Kidney tubule cell (primary cell): ENCODE measurements at places on chromosomes 13 and 19.

- DNase-seq: peak; percentile 52
These were observed 3.1 kb downstream of the FGF9 start for GRCh38 chr13:21673789-21674489.

GRCh38 chr13:95030821-95031343 lies 270.4 kb downstream of the ABCC4 start:
- DNase-seq: no peak

DNA sequence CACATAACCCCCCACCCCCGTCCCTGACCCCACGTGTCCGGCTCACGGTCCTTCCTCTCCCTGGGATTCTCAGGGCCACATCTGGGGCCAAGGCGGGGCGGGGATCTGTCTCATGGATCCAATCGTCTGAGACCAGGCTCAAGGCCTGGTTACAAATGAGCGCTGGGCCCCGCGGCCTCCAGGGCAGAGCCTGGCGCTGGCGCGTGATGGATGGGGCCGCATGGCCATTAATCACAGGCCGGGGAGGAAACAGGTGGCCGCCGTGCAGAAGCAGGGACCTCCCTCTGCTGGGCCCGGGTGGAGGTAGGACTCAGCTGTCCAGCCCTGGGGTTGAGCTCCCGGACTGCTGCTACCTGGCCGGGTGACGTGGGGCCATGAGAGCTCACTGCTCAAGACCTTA lies 5.8 kb upstream of the TLE5 start:
- DNase-seq: no peak

DNA sequence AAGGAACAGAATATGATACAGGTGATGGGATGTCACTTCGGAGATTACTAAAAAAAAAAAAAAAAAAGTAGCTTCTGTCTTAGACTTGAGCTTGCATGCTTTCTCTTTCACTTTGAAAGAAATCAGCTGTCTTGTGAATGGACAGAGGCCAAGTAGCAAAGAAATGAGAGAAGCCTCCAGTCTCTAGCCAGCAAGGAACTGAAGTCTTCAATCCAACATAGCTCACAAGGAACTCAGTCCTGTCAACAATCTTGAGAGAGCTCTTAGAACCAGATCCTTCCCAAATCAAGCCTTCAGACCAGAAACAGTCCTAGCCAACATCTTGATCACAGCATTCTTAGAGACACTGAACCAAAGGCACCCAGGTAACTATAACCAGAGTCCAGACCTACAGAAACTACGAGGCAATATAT lies 7.7 kb downstream of the N4BP2L2 start:
- DNase-seq: peak; percentile 41

DNA sequence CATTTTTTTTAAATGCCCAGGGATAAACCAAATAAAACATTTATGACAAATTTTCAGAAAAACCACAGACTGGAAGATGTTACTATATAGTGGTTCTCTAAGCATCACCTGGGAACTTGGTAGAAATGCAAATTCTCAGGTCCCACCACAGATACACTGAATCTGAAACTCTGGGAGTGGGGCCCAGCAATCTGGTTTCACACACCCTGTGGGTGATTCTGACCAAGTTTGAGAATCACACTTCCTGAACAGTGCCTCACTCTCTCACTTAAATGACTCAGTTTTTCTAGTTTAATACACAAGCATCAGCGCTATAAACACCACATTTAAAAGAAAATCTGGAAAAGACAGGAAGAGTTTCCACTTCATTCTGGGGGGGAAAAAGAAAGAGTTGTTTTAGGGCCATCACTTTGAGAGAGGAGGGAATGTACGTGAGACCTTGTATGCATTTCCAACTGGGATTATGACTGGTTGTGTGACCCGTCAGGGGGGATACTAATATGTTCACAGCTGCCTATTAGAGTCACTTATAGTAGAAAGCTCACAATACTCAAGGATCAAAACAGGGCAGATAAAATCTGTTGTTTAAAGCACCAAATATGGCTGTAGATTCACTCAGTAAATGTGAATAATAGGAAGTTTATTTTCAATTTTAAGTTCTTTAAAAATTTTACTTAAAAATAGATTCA lies 567.7 kb downstream of the GPC6 start:
- no peak for DNase-seq

DNA sequence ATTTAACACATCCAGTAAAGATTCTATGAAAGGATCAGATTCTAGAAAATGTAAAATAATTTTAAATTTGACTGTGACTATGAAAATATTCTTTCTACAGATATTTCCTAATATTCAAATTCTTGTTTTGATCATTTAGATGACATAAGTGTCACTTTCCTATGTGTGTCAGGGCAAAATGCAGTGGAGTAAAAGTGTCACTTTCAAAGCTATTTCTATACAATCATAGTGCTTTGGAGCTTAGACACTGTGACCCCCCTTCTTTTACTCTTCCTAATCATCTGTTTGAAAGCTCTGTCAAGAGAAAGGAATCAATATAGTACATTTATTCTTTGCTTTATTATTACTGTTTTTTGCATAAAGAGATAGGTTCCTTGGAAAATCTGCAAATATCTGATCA lies 492.0 kb downstream of the DCT start:
- no peak for DNase-seq

DNA sequence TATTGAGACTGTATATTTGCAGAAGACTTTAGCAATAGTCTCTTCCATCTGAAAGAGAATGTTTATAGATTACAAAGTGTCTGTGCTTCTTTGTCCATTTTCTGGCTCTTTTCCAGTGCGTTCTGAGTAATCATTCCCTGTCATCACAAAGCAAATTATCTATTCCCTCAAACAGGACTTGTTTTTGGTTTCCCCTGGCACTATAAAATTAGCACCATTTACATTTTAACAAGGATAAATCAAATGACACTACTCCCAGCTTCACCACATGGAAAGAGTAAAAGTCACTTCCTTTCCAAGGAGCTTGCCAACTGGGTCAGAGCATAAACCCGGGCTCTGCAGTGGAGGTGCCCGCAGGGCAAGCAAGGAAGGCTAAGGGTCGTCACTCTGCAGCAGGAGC lies 88.1 kb downstream of the SHISA2 start:
- peak; percentile 34 for DNase-seq

DNA sequence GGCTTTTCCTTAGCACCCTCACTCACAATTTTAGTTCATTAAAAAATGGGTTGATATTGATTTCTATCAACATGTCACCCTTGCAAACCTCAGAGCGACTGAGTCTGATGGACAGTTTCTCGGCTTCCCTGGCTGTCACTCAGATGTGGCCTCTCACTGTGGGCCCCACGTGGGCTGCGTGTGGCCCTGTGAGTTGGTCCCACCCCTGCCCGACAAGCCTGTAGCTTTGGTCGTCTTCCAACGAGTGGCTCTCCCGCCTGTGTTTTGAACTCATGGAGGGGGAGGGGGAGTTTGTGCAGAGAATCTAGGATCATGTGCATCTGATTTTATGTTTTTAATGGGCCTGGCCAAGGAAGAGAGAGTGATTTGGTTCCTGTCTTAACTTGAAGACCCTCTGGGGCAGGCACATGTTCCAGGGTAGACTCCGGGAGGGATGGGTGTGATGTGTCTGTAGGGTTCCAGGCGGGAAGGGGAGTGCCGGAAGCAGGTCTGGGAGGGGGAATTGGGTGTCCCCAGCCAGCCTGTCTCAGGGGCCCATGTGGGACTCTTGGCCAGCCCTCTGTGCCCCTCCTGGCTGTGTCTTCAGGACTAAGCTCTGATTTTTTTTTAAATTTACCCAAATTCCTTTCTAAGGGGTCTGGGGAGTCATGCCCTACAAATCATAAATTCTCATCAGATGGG lies 18.9 kb downstream of the ATP11A start:
- DNase-seq: no peak

GRCh38 chr13:26017196-26017921 lies 34.5 kb downstream of the SHISA2 start:
- DNase-seq: no peak

GRCh38 chr19:52778811-52779210 lies 7.8 kb downstream of the ZNF600 start:
- no peak for DNase-seq

- peak; percentile 35 for DNase-seq
These were observed 4.9 kb downstream of the CCDC122 start for GRCh38 chr13:43874504-43875092.

GRCh38 chr13:97189928-97190327 lies 32.2 kb upstream of the MBNL2 start:
- DNase-seq: no peak

- no peak for DNase-seq
These were observed 53.9 kb downstream of the VAV1 start for GRCh38 chr19:6826281-6826920.

- DNase-seq: no peak
These were observed 30.5 kb downstream of the CERS4 start for GRCh38 chr19:8239528-8240273.

DNA sequence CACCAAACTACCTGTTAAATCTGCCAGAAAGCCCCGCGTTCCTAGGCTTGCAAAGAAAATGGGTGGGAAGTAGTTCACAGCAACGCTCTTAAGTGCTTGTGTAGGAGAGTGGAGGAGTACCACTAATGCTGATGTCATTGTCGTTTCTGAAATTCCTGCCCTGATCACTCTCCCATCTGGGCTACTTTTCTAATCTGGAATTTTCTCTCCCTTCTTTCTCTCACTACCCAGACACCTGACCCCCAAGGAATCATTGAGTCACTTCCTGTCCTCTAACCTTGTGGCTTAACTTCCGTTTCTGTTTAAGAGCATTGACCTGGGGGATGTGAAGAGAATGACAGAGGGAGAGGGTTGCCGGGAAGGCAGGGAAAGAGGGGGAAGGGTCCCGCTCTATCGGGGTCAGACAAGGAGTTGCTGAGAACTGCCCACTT lies 98.7 kb downstream of the STARD13 start:
- peak; percentile 87 for DNase-seq

DNA sequence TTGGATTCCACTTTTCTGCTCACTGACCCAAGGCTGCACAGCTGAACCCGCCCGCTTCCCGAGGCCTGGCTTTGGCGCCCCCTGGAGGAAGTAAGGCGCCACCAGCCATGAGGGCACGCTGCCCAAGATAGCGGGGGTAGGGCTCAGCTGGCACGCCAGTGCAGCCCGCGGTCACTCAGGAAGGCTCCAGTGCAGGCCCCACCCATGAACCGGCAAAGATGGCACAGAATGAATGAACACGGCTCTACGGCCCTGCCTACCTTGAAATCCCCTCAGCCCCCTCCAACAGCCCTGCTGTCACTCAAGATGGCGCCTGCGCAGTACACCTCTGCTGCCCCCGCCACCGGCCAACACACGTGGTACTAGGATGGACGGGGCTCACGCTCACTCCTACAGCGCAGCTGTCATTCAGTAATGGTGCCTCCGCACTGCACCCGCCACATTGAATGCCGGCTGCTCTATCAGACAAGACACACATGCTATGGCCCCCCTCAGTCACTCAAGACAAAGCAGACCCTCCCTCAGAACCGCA lies 3.0 kb downstream of the PEG3 start:
- DNase-seq: peak; percentile 88

GRCh38 chr13:76803831-76804230 lies 82.4 kb downstream of the KCTD12 start:
- DNase-seq: no peak

- DNase-seq: peak; percentile 47
These were observed 8.2 kb upstream of the PCDH9 start for GRCh38 chr13:67238277-67238859.

DNA sequence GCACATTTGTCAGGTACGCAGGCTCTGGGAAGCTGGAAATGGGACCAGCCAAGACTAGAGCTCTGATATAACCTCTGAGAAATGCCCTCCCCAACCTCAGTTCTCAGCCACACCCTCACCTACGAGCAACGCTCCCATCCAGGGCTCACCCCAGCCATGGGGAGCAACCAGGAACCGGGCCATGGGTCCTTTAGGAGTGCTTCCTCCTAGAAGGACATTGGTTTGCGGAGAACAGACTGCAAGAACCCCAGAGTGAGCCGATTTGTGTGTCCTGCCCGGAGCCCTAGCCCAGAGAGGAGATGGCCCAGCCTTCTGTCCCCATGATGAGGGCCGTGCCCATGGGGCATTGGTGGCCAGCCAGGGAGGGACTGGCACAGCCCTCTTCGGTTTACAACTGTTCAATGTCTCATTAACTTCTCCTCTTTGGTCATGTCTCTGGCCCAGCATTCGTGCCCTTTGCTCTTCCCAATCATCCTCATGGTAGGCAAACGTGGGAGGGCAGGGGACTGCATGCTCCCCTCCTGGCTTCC lies 32.9 kb upstream of the IGSF23 start:
- no peak for DNase-seq

GRCh38 chr13:109231888-109232287 lies 554.5 kb downstream of the IRS2 start:
- DNase-seq: no peak

DNA sequence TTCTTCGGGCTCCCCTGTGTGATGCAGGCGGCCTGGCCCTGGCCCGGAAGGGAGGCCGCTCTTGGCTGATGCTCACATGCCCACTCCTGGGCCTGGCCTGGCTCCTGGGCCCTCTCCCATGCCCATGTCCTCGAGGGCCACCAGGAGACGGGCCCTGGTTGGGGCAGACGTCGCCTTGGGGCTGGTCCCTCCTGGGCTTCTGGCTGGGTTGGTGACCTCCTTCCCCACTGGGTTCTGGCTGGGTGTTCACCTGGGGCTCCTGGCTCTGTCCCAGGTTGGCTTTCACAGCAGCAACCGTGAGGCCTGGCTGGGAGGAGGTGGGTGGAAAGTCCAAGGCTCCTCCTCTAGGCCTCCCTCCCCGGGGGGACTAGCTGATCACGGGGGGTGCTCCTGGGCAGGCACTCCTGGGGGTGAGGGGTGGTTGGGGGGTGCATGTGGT lies 15.5 kb upstream of the SLC7A10 start:
- DNase-seq: no peak

DNA sequence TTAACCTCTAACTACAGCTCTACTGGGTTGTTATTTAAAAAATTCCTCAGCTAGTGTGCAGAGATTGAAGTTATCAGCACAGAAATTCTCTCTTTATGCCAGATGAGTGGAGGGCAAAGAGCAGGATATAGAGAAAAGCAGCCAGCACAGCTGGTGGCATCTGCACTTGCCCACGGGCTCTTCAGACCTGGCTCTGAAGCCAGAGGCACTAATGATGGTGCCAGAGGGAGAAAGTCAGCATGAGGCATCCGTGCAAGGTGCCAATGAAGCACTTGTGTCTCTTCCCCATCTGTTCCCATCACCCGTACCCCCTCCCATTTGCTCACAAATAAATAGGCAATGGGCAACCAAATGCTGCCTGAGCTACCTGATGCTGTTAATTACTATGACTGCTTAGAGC lies 138.9 kb downstream of the OLFM4 start:
- DNase-seq: no peak

DNA sequence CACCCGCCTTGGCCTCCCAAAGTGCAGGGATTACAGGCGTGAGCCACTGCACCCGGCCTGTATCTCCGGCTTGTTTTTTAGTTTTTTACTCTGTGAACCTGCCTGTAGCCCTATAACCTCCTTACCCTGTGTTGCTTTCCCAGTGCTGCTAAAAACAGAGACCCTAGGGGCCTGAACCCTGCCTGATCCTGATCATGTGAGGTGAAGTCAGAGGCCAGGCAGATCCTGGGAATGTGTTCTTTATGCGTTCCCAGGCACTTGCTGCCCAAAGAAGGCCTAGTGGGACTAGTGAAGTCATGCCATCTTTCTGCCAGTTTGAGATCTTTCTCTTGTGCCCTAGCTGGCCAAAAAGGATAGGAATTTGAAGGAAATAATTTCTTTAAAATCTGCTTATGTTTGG lies 4.6 kb downstream of the UBA2 start:
- no peak for DNase-seq
